ENCODE measurements at places on chromosomes 16 and 17.

- no peak for DNase-seq
These were observed 75.4 kb upstream of the SDK2 start for GRCh38 chr17:73719588-73720071.

- DNase-seq, result no peak
These were observed 2.7 kb upstream of the DHRS7B start for GRCh38 chr17:21124086-21124485.

DNA sequence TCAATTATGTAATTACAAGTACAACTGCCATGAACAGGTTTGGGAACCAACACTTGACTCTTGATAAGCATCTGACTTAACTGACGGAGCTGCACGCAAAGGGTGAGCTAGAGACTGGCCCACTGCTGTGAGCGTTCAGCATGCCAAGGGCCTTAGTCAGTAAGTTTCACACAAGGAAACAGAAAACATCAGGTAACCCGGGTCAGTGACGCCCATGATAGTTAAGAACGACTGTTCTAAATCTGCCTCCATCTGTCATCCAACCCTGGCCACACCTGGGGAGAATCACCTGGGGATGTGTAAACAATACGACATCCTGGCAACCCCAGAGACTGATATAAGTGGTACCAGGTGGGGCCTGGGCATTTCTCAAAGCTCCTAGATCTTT, 12.3 kb downstream of the SMIM5 start:
- no peak for DNase-seq

DNA sequence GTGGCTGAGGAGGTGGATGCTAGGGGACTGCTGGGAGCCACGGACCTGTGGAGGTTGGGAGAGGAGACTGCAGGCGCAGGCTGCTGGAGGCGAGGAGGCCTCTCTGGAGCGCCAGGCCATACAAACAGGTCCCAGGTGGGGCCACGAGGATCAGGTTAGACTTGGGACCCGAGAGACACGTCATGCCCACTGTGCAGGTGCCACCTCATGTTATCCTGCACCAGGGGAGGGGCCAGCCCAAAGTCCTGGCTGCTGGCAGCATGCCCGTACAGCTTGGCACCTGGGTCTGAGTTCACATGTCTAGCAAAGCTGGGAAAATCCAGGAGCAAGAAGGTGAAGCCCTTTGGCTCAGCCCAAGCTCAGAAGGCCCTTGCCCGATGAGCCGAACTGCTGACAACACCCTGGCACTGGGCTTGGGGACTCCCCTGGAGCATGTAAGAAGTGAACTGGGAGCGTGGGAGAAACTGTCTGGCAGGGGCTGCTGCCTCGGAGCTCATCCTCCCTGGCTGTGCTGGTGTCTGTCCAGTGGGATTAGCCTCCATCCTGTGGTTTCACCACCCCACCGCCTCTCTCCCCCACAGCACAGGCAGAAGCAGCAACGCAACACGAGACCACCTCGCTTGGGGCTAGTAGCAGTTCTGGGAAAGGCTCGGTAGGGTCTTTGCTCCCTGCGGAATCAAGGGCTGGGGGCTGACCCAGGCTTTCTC, 5.3 kb downstream of the ARHGDIA start:
- no peak for DNase-seq

DNA sequence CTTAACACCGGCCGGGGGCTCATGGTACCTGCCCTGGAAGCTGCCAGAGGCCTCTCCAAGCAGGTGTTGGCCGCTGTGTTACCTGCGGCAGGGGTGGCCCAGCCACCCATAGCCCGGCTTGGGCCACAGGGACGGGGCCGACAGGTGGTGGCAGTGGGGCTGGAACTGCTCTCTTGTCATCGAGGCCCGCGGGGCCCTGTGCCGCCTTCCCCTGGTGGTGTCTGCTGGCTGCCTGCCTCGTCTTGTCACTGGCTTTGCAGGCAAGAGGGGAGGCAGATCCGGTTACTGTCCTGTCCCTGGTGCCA, 27.1 kb downstream of the GSE1 start:
- no peak for DNase-seq

DNA sequence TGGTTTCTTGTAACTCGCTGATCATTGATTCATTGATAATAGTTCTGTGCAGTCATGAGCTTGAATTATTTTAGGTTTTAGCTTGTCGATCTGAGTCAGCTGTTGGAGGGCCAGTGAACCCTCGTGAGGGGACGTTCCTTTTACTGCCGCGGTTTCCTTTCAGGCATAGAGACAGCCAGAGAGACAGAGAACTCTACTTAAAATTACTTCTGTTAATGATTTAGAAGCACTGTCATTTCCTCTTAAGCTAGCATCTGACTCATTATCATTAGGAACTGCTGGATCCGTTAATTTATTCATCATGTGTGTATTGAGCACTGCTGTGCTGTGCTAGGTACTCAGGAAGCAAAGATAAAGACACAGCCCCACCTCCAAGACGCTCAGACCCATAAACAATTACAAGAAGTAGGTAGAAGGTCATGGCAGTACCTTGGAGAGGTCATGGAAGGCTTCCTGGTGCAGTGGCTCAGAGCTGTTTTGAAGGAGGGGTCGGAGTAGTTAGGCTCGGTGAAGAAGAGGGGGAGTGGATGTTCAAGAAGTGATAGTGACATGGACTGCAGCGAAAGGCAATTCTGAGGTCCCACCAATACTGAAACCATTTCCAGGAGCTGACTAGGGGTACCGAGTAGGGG, 3.3 kb downstream of the PGS1 start:
- DNase-seq, result peak; percentile 66

GRCh38 chr17:47304186-47304585, 19.6 kb upstream of the EFCAB13 start:
- DNase-seq, result no peak

DNA sequence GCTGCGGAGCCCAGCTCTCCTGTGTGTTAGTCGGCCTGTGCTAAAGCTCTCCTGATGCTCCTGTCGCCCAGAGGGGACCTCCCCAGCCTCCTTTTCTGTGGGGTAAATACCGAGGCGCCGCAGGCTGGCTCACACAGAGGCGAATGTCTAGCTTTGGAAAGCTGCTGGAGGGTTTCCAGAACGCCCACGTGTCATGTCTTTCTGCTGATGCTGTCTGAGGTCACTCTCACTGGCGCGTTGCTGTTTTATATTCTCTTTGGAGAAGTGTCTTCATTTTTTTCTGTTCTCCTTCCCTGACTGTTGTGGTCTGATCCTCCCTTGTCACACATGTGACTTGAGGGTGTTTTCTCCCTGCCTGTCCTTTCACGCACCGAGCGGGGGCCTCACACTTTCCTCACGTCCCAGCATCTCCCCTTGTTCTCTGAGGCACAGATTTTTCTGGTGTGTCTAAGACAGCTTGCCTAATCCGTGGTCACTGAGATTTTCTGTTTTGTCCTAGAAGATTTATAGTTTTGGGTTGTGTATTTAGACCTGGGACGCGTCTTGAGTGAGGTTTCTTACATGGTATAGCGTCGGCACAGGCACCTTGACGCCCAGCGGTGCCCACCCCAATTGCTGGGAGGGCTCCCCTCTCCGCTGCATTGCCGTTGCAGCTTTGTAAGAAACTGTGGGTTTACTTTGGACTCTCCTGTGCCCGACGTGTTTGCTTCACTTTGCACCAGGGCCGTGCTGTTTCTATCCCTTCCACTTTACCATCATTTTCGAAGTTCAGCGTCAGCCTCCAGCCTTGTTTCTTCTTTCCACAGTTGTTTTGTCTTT, 92.1 kb upstream of the ZNF750 start:
- DNase-seq, result no peak

DNA sequence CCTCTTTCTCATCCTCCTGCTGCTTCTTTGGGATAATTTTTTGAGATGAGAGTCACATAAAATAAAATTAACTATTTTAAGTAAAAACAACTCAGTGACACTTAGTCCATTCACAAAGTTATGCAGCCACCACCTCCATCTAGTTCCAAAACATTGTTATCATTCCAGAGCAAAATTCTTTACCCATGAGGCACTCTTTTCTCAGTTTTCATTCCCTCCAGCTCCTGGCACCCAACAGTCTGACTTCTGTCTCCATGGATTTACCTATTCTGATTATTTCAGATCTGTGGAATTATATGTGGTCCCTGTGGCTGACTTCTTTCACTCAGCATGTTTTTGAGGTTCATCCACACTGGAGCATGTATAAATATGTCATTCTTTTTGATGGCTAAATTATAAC, 239.9 kb upstream of the DYNLRB2 start:
- no peak for DNase-seq

DNA sequence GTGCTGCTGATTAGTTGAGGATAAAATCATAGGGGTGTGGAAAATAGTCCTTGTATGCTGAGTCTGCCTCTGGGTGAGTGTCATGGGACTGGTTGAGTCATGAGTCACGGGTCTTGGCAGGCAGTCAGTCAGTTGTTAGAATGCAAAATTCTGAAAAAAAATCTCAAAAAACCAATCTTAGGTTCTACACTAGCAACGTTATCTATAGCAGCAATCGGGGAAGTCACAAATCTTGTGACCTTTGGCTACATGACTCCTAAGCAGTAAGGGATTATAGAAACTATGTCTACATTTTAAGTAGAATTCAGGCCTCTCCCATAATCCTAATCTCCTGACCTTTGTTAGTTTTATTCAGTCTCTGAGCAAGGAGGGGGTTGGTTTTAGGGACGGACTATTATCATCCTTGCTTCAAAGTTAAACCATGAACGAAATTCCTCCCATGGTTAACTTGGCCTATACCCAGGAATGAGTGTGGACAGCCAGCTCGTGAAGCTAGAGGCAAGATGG, 18.0 kb upstream of the PMFBP1 start:
- no peak for DNase-seq

GRCh38 chr17:82267575-82268379, 5.7 kb downstream of the CSNK1D start:
- peak; percentile 24 for DNase-seq

DNA sequence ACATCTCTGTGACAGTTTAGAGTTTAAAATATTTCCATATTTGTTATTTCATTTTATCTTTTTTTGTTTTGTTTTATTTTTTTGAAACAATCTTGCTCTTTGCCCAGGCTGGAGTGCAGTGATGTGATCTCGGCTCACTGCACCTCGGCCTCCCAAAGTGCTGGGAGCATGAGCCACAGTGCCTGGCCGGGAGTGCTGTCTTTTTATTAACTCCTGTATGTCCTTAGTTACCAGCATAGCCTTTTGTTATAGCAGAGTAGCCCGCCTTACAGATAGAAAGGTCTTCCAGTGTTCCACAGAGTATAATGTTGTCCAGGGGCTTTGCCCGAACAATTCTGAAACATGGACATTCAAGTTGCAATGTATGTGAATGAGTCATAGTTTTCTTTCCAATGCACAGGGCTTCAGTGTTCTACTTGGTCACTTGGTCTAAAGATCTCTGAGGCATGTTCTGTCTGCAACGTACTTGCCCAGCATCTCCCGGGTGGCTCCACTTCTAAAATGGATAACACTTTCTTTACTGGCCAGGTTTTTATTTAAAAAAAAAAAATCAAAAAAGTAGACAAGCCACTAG, 125.6 kb downstream of the KCNJ18 start:
- DNase-seq, result no peak

DNA sequence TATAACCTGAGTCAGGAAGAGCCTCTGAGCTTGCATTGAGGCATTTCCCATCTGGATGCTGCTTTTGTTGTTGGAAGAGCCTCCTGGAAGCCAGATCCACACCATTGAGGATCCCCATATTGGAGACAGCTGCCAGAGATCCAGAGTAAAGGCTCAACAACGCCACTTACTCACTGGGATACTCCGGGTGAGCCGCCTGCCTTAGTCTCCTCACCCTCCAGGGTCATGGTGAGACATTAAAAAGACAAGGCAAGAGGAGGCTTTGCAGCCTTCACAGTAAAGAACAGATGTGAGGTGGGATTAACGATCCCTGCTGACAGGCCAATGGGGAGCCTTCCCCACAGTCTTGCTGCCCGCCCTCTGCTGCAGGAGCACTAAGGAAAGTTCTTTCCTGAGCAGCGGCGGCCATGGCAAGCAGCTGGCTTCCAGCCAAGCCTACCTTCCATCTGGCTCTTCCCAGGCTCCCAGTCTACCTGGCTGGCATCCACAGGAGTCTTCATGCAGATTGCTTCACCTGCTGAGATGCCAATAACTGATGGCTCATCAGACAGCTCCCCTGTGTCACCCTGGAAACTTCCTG, 198.5 kb downstream of the CYLD start:
- no peak for DNase-seq

DNA sequence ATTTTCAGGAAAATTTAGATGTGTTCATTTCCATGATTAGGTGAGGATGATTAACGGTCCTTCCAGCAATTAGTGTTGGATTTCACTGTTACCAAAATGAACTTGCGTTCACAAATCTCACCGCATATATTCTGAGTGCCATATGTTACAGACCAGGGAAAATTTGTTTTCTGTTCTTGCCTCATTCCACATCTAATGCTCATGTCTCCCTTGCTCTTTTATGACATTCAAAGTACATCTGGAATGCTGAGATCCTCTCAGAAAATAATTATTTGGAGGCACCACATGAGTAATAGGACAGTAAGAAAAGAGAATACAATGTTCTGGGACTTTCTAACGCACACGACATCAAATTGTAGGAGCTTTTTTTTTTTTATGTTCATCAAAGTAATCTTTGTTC, 406.5 kb downstream of the SHISA9 start:
- no peak for DNase-seq

- DNase-seq, result no peak
These were observed 1.0 kb upstream of the FBRS start for GRCh38 chr16:30656974-30657865.

GRCh38 chr16:83952587-83952939, 477 bp upstream of the OSGIN1 start:
- no peak for DNase-seq

GRCh38 chr17:80424878-80425765, 10.2 kb downstream of the ENDOV start:
- no peak for DNase-seq
